ENCODE measurements at places on chromosomes 5 and 9.
A peak's percentile ranks its signal among the peaks of the same experiment; 100 is the strongest.

DNA sequence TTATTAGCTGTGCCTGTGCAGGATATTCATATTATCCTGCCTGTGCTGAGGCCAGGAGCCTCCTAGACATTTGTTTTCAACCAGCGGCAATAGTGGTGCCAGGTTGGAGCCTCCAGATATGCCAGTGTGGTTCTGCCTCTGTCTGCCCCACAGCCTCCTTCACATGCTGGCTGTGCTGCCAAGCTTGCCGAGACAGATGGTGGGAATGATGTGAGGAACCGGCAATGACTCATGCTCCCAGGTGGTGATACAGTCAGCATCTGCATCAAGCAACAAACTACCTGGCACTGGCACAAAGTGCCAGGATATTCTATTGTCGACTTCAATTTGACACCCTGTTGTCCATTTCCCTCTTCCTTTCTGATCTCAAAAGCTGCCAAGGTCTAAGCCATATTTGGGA, 285.7 kb downstream of the CHSY3 start:
- no peak for DNase-seq

DNA sequence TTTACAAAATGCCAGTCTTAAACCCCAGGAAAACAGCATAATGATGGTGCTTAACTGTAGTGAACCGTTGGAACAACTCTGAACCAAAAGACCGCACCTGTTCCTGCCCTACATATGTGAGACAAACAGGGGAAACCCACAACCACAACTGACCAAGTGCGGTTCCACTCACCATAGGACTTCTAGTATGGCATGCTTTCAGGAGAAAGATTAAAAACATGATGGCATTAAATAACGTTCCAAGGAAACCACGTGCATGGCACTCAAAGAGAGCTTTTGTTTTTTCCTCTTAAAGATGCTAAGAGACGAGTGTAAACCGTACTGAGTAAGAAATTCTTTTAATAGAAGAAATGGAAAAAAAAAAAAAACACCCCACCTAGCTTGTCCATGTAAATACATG, 119.8 kb downstream of the SSBP2 start:
- peak; percentile 6 for DNase-seq

GRCh38 chr9:37593883-37594448, 1.6 kb upstream of the TOMM5 start:
- DNase-seq, result no peak

- DNase-seq, result no peak
Observed at GRCh38 chr9:96163161-96163560, 138.8 kb downstream of the HSD17B3 start.

GRCh38 chr5:135880801-135881200, 14.8 kb downstream of the IL9 start:
- no peak for DNase-seq

- no peak for DNase-seq
Observed at GRCh38 chr9:74942801-74943200, 9.9 kb downstream of the C9orf40 start.

DNA sequence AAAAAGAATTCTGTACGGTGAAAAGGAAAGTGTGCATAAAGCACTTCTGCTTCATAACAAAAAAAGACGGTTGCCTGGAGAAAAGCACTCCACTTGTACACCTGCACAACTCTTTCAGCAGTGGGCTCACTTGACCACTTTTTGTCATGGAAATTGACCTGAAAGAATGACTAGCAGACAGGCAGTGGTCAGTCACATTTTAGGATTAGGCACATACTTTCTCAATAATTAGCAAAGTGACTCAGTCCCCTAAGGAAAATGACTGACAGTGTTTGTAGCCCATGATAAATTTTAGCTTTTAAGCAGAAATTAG, 169.3 kb downstream of the FANCC start:
- DNase-seq, result no peak

GRCh38 chr5:7742241-7742656, 108.7 kb downstream of the CFAP90 start:
- no peak for DNase-seq

DNA sequence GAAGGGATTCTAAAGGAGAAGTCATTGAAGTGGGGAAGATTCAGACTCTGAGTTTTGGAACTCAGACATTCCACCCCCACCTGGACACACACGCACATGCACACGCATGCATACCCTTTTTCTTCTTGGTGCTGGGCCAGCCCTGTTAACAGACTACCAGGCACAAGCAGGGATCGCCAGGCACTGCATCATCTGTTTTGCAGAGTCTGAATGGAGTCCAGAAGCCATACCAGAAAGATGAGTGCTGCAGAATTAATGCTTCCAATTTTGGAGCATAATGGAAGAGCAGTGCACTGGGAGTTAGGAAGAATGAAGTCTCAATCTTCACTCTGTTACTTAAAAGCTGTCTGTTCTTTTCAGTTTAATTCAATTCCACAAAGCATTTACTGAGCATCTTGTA, 95.5 kb downstream of the PDE8B start:
- DNase-seq, result no peak

- DNase-seq, result no peak
Observed at GRCh38 chr9:133285252-133285775, 10.3 kb upstream of the ABO start.

DNA sequence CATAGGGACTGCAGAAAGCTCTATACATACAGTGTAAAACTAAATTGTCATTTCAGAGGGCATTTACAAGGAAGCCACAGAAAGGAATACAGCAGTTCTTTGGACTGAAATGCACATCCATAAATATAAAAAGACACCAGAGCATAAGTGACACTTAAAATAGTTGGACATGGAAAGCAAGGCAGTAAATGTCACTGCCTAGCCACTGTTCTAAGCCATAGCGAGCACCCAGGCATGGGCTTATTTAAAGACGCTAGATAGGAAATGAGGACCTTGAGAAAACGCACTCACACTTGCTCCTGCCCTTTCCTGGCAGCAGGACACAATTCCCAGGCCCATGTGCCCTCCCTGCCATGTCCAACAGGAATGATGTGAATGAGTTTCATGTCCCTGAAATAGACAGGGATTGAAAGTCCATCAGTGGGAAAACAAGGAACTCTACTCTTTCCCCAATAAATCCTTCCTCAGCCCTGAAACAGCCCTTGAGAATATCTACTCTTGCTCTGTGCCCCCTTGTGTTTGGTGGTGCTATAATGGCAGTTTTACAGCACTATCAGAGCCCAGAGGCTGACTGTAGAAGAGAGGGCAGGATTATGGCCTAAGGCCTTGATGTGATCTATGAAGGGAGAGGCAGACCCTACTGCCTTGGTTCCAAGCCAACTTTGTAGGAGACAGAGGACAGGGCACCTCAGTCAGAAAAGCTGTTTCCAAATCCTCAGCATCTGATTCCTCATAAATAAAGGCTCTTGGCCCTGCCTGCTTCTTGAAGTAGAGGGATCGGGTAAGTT, 182.9 kb downstream of the SAXO1 start:
- DNase-seq, result no peak

GRCh38 chr9:81759680-81760215, 70.4 kb upstream of the TLE1 start:
- no peak for DNase-seq

- DNase-seq, result no peak
Observed at GRCh38 chr9:8614926-8615440, 815.4 kb upstream of the DMAC1 start.

GRCh38 chr9:117034866-117035265, 347.8 kb downstream of the TRIM32 start:
- no peak for DNase-seq

DNA sequence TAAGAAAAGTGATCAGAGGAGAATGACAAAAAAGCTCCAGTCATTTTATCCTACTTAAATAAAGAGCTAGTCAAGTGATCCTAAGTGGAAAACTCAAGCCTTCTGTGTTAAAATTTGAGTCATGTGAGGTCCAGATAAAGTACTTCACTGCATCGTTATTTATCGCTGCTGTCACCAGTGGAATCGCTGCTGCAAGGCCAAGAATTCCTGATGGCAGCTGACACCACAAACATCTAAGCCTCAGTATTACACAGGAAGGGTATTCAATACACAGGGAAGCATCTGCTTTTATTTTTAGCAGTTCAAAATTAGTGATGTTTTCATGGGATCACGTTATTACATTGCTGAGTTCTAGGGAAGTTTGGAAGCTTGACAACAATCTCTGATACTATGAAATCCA, 190.3 kb downstream of the GOLPH3 start:
- DNase-seq, result no peak

DNA sequence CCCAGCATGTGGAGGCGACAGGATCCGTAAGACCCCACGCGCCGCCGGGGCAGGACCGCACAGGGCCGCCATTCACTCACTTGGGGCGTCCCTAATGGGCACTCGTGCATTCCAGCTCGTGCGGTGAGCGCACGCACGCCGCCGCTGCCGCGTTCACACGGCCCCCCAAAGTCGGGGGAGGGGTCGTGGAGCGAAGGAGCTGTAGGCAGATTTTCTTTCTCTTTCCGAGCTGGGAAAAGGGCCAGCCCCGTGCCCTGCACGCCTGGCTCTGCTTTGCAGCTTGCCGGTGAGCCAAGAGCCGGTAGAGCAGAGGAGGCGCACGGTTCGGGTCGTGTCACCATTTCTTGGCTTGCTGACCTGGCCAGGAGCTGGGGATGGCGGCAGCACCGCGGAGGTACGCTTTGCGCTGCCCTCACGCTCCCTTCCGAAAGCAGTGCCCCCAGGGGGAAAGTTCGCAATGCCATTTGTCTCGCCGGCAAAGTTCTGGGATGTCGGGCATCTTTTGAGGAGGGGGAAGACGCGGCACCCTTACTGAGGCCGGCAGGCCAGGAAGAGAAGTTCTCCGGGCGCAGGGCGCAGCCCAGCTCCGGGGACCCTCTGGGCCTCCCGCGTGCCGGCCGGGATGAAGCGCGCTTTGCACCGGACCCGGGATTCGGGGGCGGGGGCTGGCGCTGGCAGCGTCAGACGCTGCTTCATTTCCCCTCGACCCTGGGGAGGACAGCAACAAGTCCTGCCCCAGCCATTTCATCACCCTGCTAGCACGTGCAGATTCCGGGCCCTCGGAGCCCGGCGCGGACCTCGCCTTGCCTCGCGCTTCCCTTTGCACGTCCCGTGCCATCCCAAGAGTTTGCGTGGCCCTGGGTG, 898 bp downstream of the STC2 start:
- no peak for DNase-seq
